ENCODE measurements at places on chromosomes 1 and 21.

- no peak for DNase-seq
Observed at GRCh38 chr1:172482044-172482443, 38.2 kb upstream of the PIGC start.

DNA sequence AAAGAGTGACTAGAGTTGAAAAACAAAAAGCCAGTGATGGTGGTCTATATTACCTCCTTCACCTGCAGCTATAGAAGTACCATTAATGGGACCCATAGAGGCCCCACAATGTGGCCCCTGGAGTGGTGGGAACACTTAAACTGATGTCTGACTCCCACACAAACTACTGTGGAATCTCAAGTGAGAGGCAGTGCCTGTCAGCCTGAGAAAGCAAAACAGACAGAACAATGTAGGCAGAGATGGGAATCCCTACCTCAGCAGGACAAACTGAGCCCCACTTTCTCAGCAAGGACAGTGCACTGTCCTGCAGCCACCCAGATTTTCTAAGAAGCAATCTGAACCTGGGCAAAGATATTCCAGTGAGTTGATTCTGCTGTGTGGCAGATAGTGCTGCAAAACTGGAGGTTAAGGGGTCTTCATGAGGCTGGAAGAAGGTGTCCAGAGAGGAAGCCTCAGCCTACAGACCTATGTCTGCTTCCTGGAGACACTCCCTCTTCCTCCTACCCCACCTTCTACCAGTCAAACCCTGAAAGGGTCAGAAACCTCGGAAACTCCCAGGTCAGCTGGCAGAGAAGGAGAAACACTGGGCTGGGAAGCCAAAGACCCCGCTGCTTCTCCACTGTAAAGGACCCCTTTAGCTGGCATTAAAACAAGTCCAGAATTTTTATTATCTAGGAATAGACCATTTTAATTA, 228.7 kb downstream of the C1orf94 start:
- DNase-seq, result no peak

GRCh38 chr1:18882486-18882885, 19.9 kb downstream of the ALDH4A1 start:
- no peak for DNase-seq

DNA sequence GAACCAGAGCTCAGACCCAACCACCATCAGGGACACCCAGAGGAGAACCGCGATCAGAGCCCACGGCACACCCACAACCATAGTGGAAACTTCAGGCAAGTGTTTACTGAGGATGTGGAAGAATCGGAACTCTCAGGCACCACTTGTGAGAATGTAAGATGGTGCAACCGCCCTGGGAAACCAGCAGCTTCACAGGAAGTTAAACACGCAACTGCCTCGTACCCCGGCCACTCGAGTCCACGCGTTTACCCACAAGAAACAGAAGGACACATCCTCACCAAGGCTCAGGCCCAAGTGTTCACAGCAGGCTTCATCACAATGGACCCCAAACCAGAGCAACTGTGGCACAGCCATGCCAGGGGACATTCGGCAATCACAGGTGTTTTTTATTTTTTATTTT, 51.4 kb upstream of the COL6A2 start:
- DNase-seq, result no peak

GRCh38 chr21:34889320-34889675, 159.8 kb downstream of the RUNX1 start:
- peak; percentile 71 for DNase-seq

DNA sequence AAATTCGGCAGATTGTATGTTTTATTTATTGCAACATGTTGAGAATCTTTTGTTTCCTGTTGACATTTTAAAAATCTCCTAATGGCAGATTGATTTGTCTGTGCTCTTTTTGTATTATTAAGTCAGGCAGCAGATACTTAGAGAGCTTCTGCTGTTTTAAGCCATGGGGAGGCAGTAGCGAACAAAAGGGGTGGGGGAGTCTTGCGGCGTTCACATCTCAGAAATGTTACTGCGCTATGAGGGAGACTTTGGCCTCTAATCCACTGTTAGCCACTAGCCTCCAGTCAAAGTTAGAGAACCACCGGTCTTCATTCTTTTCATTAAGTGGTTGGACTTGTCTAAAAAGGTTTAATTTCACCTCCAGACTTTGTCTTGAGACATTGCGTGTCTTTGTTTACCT, 93.6 kb downstream of the DYRK1A start:
- DNase-seq, result no peak

DNA sequence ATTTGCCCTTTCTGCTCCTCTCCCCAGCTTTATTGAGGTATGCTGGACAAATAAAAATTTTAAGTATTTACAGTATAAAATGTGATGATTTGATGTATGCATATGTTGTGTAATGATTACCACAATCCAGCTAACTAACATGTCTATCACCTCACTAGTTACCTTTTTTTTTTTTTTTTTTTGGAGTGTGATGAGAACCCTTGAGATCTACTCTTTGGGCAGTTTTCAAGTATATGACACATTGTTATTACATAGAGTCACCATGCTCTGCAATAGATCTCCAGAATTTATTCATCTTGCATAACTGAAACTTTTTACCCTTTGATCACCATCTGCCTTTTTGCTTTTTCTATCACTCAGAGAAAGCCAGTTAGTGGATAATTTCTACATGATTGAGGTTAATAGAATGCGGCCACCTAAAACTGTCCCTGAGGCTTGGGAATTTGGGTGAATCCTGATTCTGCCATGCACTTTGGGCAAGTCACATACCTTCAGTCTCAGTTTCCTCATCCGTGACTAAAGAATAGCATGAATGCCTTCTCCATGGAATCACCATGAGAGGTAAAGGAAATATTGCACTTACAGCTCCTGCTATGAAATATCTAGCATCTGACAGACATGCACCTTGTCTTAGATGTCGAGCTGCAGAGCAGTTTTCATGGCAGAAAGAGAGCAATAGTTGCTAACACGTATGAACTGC, 295.2 kb downstream of the DISC1 start:
- DNase-seq, result no peak

- DNase-seq, result peak; percentile 49
Observed at GRCh38 chr1:156677616-156678596, 699 bp upstream of the NES start.

GRCh38 chr1:48848035-48848434, 71.3 kb upstream of the BEND5 start:
- no peak for DNase-seq

DNA sequence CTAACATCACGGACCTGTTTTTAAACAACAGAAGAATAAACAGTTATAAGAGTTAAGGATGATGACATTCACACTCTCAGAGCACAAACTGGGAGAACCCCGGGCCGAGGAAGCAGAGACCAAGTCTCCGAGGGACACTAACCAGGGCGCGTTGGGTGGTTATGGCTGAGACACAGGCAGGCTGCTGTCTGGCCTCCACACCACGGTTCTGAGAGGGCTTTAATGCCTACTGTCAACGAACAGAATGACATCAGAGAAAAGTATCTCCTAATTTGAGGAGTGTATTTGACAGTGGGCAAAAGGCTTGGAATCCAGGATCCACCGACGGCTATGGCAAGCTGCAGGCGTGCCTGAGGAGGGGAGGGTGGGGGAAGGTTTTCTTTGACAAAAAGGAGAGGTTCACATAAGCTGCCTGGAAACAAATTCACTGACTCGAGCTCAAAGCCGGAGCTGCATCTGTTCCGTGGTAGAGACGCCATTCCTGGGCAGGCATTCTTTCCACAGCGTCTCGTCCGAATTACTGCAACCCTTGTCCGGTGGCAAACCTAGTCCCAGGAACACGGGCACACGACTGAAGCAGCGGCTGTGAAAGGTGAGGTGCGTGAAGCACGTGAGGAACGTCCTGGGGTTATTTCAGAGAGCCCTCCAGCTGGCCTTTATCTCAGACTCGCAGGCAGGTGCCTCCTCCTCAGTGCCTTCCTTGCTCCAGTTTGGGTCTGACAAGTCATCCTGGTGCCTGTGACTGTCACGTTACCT, 9.4 kb downstream of the POFUT2 start:
- no peak for DNase-seq

GRCh38 chr21:44539991-44540666, at the start of gene KRTAP10-1:
Gene KRTAP10-1 (minus strand): TSS chr21:44540195. CDS start chr21:44540150, 45 bp downstream.
- DNase-seq, result no peak

DNA sequence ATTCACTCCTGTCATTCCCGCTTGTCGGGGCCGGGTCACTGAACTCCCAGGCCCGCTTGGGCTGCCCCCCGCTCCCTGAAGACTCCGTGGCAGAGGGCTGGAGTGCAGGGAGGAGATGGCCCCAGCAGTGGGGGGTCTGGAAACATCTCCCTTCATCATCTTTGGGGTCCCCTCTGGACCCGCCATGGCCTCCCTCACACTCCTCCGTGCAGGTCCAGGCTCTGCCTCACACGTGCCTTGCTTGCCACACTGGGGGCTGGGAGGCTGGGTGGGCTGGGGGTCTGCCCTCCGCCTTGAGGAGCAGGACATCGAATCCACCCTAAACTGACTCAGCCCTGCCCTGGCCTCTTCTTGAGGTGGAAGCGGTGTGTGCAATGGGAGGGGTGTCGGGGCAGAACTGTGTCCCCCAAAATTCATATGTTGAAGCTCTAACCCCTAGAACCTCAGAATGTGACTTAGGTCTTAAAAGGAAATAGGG, 35.2 kb downstream of the POFUT2 start:
- DNase-seq, result no peak

DNA sequence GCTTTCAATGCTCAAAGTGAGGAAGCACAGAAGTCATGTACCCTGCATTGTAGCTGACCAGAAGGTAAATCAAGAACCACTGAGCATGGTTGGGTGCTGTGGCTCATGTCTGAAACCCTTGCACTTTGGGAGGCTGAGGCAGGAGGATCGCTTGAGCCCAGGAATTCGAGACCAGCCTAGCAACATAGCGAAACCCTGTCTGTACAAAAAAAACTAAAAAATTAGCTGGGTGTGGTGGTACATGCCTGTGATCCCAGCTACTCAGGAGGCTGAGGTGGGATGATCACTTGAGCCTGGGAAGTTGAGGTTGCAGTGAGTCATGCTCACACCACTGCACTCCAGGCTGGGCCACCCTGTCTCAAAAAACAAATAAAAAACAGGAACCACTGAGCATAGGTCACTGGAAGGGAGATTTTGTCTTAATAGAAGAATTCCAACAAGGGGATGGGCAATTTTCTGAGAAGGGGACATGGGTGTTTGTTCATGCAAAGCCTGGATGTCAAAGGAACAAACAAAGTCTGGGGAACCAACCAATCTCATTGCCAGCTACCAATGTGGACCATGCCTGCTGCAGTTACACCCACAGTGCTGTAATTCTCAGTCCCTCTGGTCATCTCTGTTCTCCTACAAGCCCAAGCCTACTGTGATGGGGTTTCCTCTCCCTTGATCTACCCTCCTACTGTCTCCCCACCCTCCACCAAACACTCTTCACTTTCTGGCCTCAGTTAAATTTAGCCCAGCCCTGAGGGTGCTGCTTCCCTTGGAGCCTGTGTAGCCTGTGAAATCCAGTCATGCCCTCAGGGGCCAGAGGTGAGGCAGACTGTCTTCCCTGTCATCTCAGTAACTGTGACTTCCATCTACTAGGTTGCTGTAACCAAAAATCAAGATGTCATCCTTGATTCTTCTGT, 47.9 kb downstream of the ELF3 start:
- no peak for DNase-seq

DNA sequence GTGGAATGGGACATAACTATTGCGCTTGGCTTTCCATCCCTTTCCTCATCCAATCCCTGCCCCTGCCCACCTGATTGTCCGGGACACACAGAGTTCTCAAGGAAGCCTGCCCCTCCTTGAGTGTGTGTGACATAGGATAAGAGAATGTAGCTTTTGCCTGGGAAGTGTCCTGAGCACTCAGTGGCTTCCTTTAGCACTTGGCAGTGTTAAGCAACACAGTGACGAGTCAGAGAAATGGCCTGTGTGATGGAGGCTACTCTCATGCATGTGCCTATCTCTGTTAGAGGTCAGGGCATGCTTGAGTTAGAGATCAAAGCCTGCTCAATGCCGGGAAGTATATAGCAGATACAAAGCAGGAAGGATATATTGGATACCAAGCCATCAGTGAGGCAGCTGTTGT, 289.5 kb downstream of the SIPA1L2 start:
- DNase-seq, result no peak

DNA sequence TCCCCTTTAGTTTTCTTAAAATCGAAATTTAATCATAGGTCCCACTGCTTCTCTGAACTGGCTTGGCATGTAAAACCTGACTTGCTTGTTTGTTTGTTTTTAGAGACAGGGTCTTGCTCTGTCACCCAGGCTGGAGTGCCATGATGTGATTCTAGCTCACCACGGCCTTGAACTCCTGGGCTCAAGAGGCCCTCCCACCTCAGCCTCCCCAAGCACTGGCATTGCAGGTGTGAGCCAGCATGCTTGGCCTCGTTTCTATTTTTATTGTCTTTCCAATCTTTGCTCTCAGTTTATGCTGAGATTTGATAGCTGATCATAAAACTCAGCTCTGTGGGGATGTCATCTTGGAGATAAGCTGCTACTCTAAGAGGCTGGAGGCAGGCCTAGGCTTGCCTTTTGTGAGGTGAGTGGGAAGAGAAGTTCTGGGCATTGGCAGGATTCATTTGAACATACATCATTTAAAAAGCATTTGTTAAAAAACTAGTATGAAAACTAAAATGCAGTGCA, 51.5 kb upstream of the GCLM start:
- no peak for DNase-seq

- no peak for DNase-seq
Observed at GRCh38 chr1:29062157-29062942, 61.4 kb downstream of the TMEM200B start.

DNA sequence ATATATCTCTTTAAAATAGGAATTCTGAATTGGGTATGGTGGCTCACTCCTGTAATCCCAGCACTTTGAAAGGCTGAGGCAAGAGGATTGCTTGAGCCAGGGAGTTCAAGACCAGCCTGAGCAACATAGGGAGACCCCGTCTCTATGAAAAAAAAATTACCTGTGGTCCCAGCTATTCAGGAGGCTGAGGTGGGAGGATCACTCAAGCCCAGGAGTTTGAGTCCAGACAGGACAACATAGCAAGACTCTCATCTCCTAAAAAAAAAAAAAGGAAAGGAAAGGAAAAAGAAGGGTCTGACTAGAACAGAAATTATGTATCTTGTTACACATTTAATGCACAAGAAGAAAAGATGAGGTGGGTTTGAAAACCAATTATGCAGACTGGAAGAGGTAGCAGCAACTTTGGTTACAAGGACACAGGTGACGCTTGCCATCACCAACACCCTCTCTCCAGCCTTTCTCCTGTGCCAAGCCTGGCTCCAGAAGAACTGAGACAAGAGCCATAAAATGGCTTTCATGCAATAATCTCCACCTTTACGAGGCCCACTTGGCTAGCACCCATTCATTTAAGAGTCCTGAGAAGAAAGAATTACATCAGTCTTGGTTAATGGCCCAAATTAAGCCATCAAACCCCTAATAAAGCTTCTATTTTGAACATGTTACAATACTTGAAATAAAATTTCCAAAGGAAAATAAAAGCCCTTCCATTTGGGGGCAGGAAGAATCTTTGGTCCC, 4.8 kb upstream of the SELENBP1 start:
- no peak for DNase-seq

Data from RPMI8226 (cell line).